Upper lobe of left lung (tissue), 6 donors: ENCODE measurements at places on chromosomes 12 and 14. TPM values are rescaled to one million over a fixed set of nuclear protein-coding genes. Genes with fewer than 3 reads are reported as not detected.
A peak's percentile ranks its signal among the peaks of the same experiment; 100 is the strongest.

GRCh38 chr14:104782086-104782807, 13.3 kb downstream of the AKT1 start:
- DNase-seq = no peak

DNA sequence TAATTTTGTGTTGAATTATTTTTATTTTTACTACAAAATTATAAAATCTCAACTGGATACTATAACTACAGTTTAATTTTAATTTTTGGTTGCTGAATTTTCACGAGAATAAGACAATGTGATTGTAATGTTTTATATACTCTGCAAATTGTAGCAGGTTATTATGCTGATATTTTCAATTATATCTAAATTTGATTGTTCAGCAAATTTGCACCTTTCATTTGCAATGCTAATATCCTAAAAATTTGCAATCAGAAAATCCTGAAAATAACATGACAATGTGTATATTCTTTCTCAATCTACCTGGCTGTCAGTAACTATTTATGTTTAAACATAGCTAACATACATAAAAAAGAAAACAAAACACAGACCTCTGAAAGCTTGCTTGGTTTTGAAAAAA, 932.2 kb upstream of the LRFN5 start:
- DNase-seq = no peak

DNA sequence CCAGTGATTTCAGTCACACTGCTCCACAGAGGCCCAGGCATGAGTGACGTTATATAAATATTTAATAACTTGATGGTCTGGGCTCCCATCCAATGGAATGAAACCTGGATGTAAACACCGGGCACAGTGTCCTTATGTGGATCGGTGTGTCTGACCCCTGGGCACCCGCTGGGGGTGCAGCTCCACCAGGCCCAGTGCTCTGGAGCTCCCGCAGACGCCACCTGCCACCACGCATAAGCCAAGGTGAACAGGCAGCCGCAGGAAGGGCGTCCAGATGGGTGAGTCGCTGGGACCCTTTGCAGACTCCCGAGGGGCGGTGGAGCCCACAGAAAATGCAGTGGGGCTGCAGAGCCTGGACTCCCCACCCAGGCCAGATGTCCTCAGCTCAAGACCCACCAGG, 121.6 kb downstream of the SCARB1 start:
- peak; percentile 66 for DNase-seq

DNA sequence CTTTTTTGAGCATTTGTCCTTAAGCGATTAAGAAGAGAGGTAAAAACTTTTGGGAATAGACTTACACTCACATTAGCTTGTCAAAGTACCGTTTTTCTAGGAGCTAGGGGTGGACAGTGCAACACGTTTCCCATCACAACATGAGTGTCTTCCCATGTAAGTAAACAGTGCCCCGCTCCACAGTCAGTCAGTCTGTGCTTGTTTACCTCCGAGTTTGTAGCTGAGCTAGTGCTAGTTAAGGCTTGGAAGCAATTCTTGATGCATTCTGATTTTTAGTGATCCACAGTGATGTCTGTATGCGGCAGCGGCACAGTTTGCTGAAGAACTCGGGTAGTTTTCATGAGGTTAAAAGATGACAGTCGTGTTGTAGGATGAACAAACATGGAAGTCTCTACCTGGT, 941 bp downstream of the ZDHHC17 start:
- no peak for DNase-seq

- no peak for DNase-seq
These were observed 197.5 kb downstream of the PAX9 start for GRCh38 chr14:36859119-36859518.

DNA sequence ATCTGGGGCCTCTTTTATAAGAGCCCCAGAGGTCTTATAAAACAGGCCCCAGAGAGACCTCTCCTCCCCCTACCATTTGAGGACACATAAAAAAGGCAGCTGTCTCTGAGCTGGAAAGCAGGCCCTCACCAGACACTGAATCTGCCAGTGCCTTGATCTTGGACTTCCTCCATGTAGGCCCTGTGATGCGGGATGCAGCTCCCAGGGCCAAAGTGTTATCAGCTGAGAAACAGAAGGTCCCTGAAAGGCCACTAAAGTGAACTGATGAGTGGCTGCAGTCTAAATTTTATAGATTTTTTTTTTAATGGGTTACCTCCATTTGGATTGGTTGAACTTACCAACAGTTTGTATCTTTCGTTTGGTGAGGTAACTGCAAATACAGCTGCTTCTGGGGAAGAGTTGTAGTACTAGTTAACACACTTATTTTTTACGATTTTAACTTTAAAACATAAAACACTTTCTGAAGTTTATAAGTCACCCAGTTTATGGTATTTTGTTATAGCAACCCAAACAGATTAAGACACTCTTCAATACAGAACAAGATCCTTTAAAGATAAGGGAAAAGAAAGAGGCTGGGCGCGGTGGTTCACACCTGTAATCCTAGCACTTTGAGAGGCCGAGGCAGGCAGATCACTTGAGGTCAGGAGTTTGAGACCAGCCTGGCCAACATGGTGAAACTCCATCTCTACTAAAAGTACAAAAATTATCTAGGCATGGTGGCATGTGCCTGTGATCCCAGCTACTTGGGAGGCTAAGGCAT, 5.6 kb upstream of the GUCY2C start:
- DNase-seq = no peak

SLC25A47 gene
- total RNA-seq = not detected

PSME2 gene
- total RNA-seq = 67.2 TPM

CLBA1 gene
- total RNA-seq = 11.1 TPM
